Tongue (tissue), 3 donors: ENCODE measurements at places on chromosomes 7 and 10.
A peak's percentile ranks its signal among the peaks of the same experiment; 100 is the strongest.

- peak; percentile 60 for DNase-seq
These were observed 75.0 kb downstream of the PDGFA start for GRCh38 chr7:444606-445005.

DNA sequence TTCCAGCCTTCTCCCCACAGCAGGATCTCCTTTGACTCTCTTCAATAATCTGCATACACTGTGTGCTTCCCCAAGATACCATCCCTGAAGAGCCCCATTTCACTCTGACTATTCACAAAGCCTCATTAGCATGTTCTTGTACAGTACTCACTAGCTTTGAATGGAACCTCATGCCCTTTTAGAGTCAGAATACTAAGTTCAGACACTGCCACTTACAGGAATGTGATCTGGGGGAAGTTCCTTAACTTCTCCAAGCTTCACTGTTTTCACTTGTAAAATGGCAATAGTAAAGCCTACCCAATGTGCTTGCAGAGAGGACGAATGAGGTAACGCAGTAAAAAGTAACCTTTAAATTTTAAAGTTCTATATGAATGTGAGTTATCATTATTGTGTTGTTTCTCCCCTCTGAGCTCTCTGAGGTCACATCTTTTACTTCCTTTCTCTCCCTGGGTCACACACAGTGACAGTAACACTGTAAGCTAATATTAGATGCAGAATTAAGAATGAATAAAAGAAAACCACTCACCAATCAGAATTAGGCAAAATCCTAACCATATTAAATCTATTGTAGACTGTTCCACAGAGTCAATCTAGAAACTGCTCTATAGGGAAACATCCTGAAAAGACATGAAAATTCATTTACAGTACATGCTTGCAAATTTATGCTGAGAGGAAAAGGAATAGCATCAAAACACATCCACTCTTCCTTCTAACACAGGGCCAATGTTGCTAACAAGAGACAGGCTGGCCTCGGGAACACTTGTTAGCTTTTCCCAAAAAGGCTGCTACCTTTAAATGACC is 64.2 kb upstream of the IL6 start:
- DNase-seq: no peak

- DNase-seq: no peak
These were observed 32.7 kb upstream of the VSIR start for GRCh38 chr10:71805776-71806703.

DNA sequence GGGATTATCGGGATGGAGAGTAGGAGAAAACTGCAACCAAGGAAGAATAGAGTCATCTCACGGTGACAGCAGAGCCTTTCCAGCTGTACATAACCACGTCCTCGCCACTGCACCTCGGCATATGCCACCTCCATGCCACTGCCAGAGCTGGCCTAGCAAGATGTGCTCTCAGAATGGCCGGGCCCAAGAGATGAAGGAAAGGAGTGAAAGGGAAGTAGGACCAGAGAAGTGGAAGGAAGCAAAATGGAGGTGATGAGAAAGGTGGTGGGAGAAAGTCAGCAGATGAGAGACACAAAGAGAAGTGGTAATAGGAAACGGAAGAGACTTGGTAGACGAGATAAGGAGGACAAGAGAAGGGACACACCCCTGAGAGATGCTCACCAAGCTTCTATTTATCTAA is 8.0 kb upstream of the CALU start:
- no peak for DNase-seq

DNA sequence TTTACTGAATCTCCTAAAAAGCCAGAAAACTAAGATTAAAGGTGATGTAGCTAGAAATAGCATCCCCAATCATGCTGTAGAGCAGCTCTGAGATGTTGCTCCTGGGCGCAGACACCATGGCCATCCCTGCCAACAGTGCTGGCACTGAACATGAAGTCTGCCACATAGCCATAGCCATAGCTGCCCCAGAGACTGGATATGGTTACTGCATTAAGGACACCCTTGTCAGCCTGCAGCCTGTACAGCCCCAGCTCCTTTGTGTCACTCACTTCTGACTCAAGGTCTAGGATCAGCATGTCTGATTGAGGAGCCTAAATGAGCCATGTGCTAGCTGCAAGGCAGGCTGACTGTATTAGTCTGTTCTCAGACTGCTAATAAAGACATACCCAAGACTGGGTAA is 284.6 kb downstream of the RPS24 start:
- DNase-seq: no peak

GRCh38 chr7:66409493-66409892 is 204.4 kb downstream of the TPST1 start:
- peak; percentile 20 for DNase-seq

GRCh38 chr10:49612513-49613164 is 1.2 kb upstream of the CHAT start:
- DNase-seq: no peak

GRCh38 chr10:48803801-48804584 is 119.3 kb downstream of the WDFY4 start:
- DNase-seq: no peak

GRCh38 chr7:150507947-150508602 is 6.6 kb upstream of the GIMAP7 start:
- no peak for DNase-seq

- no peak for DNase-seq
These were observed 285.5 kb downstream of the TCF7L2 start for GRCh38 chr10:113235508-113235907.

DNA sequence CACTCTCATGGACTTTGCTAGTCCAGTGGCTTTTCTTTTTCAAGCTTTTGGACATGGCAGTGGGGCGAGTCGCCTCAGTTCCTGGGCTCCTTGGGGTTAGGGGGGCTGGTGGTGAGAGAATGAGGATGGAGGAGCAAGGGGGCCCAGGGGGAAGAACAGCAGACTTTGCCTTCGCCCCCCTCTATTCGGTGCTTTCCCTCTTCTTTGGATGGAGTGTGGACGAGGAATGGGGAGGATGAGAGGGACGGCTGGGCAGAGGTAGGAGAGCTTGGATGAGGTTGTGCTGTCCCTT is 255 bp downstream of the MAGI2 start:
- DNase-seq: no peak

- DNase-seq: no peak
These were observed 71.8 kb downstream of the AFAP1L2 start for GRCh38 chr10:114332301-114333192.

- no peak for DNase-seq
These were observed 82.8 kb upstream of the PPP2R2D start for GRCh38 chr10:131817866-131818509.

- no peak for DNase-seq
These were observed 51.2 kb upstream of the CARD11 start for GRCh38 chr7:3094701-3095445.

DNA sequence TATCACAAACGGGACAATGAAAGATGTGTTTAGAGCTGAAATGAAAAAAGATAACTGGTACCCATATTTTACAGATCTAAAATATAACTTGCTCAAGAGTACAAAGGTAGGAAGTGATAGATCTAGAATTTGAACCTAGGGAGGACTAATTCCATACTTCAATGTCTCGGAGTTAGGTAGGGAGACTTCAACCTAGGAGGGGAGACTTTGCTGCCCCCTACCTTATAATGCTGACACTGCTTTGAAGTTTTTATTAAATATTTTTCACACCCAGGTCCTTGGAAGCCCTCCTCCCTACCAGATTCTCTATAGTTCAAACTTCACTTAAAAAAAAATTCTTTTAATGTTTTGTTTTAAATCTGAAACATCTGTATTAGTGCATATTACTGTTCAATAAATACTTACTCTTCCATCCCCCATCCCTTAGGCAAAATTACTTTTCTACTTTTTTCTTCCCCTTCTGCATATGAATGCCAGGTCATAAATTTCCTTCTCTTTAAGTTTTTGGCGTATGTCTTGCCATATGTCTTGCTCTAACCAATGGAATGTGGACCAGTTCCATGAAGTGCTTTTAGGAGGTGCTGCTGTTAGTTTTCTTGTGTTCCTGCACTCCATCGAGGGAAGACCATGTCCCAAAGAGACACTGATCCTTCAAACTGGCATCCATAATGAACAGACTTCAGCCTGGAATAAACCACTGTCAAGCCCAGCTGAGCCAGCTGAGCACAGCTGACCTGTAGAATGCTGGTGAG is 57.8 kb downstream of the MICU1 start:
- DNase-seq: peak; percentile 3

DNA sequence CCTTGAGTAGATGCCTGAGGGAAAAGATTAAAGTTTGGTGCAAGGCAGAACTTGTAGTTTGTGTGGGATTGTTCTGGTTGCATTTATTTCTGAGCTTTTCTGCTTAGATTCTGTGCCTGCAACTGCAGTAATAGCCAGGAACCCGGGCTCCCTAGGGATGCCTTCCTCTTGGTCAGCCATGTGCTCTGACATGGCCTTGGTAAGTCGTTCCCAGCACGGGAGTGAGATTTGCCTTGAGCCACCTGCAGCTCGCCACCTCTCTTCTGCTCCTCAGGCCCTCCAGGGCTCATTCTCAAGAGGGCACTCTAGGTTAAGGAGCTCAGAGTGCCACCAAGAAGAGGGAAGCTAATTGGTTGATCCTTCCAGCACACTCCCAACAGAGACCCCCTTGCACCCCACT is 350.6 kb upstream of the MKI67 start:
- peak; percentile 17 for DNase-seq

DNA sequence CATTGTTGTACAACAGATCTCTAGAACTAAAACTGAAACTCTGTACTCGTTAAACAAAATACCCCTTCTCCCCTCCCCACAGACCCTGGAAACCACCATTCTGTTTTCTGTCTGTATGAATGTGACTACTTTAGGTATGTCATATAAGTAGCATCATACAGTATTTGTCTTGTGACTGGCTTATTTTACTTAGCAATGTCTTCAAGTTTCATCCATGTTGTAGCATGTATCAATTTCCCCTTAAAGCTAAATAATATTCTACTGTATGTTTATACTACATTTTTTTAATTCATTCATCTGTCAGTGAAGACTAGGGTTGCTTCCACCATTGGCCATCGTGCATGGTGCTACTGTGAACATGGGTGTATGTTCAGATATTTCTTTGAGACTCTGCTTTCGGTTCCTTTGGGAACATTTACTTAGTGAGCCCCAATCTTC is 71.2 kb upstream of the RPA3 start:
- no peak for DNase-seq

GRCh38 chr7:18116661-18117060 is 89.0 kb upstream of the PRPS1L1 start:
- no peak for DNase-seq

DNA sequence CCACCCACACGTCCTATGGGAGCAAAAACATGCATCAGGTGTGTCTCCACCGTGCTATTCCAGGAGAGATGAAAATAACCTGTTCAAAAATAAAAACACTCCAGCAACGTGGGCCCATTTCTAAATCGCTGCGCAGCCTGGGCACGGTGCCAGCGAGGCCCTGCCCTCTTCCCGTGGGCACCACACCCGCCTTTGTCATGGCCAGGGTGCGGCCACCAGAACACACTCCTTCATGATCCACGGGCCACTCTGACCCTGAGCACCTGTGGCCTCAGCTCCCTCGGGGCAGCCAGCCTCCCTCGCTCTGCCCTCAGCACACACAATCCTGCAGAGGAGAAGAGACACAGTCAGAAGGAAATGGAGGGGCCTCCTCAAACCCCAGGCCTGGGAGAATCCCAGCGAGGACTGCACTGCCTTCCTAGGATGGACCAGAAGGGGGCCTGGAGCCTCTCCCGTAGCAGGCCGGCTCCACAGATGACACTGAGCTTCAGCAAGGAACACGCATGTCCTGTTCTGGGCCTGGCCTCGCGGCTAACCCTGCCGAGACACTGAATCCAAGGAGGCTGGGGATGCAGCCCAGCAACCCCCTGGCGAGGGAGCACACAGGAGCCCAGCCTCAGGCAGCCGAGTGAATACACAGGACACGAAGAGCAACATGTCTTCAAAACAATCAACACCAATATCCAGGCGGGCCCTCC is 169.0 kb downstream of the MAD1L1 start:
- peak; percentile 64 for DNase-seq

DNA sequence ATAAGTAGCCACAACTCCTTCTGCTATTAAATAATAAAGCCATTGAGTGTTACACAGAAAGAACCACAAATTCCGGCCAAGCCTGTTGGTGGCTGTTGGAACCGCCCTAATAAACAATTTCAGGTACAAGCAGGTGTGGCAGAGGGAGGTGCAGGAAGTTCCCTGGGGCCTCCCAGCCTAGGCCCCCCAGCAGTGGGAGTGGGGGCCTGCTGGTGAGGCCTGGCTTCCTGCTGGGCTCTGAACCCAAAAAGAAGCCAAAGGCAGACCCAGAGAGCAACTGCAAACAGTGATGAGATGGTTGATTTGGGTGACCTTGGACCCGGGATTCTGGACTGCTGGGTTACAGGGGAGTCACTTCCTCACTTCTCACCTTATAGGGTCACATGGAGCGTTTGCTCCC is 21.0 kb upstream of the LMTK2 start:
- no peak for DNase-seq

DNA sequence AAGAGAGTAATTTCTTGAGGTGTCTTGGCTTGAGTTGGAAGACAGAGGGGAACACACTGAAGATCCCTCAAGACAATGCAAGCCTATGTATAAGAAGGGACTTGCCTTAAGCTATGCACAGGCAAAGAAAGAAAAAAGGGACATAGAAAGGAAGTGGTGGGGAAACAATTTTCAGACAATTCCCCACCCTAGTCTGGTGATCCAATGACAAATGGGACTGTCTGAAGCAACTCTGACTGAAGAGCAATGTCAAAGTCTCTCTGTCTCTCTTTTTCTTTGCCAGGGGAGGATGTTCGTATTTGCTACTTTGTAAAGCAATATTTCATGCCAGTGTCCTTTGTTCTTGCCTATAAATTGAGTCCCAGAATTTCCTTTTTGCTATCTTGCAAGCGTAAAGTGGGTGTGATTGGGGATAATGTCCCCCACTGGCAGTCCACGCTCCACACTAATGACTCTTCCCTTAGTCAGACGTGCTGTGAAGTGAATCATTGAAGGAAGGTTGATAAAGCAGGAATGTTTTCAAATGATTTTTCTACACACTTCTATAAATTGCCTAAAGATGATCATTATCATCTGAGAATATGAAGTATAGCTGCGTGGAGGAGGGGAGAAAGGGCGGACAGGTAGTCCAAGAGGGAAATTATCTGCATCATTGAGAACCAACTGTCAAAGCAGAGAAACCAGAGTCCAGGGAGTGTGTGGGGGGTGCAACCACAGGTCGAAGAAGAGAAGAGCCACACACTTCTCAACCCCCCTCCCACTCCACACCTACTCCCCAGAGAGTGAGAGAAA is 243.8 kb upstream of the ETV1 start:
- DNase-seq: no peak
